Activated gamma-delta T cell treated with anti-CD3 and anti-CD28 coated beads, Interleukin-2, amount 50 U/mL, for 16 hours (primary cell): ENCODE measurements at places on chromosomes 5 and 9.

DNA sequence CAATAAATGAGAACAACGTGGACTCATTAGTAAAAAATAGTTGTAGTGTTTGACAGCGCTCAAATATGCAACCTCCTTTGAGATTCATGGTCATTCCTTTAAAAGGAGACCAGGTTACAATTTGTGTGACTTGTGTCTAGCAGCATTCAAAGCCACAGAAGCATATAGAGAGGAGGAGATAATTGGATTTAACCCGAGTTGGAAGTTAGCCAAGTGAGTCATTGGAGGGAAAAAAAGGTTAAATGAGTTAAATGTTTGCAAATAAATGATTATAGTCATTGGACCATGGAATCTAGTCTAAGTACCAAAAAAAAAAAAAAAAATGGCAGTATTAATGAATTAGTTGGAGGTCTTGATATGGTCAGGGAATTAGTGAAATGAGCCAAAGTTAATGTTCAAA lies 90.9 kb downstream of the ITGA1 start:
- DNase-seq: no peak

GRCh38 chr9:34610434-34611206 lies 1.3 kb downstream of the RPP25L start:
- DNase-seq: no peak

DNA sequence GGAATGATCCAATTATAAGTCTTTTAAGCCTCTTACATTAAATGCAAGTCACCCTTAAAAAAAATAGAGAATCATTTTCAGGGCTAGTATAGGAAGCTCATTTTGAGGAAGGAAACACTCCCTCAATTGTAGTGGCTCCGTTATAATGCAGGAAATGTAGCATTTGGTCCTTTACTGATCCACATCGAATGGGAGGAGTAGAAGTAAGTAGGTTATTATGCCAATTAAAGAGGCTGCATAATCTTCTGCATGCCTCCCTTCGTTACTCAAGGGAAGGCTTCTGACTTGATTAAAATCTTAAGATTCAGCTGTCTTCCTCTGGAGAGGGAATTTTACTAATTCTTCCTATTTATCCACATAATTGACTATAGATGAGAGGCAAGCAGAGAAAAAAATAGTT lies 579.2 kb upstream of the COX7C start:
- no peak for DNase-seq

GRCh38 chr9:71980266-71981190 lies 69.1 kb downstream of the C9orf85 start:
- no peak for DNase-seq

GRCh38 chr5:149632311-149633251 lies 51.3 kb downstream of the ARHGEF37 start:
- no peak for DNase-seq
